T-helper 2 cell (primary cell): ENCODE measurements at places on chromosomes 11 and 22.

DNA sequence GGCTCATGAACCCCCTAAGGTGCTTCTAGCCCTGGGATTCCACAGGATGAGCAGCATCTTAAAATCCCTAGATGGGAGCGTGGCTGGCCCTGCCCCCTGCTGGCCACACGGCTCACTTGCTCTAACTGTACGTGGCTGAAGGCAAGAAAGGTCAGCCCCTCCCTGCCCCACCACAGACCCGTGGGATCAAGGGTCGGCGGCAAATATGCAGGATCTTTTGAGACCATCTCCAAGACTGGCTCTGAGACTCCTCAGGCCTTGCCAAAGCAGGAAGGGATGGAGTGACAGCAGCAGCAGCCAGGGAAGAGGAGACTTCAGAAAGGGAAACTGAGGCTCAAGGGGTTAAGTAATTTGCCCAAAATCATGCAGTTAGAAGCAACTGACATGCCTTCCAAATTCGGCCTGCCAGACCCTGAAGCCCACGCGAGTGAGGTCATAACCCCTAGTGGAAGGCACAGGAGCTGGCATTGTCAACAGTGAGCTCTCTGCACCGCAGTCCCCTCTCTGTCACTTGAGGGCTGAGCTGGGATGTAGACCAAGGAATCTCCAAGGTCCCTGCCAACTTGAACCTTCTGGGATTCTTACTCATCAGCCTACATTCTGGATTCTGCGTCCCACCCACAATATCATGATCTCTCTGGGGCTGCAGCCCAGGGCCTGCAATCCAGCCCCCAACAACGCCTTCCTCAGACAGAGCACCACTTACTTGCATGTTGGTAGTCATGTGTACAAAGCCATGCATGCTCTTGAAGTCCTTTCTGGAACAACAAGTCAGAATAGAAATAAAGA lies 31.4 kb downstream of the CREB3L1 start:
- DNase-seq = peak; percentile 60

DNA sequence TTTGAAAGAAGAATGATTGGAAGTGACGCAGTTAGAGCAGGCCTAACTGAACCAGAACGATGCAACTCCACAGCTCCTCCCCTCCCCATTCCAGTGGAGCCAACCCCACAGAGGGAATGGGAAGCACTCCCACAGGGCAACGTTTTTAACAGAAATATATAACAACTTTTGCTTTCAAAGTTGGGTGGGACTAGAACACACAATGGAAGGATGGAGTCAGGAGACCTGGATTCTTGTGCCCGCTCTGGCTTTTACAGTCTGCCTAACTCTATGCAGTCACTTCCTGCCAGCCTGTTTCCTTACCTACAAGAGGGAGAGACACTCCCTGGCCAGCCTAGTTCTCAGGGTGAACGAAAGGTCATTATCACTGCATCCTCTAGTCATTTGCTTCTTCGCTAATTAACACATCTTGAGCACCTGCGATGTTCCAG lies 75.5 kb downstream of the PACSIN2 start:
- DNase-seq = no peak

DNA sequence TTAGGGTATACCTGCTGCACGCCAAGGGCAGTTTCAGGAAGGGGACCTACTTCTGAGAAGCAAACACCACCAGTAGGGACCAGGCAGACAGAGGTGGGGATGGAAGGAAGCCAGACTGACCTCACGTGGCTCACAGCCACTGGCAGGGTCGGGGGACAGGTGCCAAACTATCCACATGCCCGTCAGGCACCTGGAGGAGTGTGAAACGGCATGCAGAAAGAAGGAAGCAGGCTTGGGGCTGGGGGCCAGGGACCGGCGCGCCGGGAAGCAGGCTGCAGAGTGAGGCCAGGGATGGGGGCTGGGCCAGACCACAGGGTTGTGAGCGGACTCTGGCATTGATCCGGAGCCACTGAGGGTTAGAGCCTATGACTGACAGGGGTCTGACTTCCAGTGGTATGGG lies 47.5 kb downstream of the CDKN1C start:
- no peak for DNase-seq

DNA sequence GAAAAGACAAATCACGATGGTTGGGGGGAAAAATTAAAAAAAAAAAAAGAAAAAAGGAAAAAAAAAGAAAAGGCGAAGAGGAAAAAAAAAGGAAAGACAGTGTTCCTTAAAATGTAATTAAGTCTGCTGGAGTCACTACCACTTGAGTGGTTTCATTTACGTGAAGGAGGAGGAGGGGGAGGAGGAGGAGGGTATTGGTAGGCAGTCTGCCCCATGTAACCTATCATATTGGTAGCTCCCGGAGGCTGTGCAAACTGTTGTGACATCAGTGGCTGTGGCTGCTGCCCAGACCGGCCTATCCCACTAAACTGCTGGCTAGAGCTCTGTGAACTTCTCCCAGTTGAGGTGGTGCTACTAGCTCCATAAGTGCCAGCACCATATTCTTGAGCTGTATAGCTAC lies 17.9 kb downstream of the KDELR3 start:
- no peak for DNase-seq

DNA sequence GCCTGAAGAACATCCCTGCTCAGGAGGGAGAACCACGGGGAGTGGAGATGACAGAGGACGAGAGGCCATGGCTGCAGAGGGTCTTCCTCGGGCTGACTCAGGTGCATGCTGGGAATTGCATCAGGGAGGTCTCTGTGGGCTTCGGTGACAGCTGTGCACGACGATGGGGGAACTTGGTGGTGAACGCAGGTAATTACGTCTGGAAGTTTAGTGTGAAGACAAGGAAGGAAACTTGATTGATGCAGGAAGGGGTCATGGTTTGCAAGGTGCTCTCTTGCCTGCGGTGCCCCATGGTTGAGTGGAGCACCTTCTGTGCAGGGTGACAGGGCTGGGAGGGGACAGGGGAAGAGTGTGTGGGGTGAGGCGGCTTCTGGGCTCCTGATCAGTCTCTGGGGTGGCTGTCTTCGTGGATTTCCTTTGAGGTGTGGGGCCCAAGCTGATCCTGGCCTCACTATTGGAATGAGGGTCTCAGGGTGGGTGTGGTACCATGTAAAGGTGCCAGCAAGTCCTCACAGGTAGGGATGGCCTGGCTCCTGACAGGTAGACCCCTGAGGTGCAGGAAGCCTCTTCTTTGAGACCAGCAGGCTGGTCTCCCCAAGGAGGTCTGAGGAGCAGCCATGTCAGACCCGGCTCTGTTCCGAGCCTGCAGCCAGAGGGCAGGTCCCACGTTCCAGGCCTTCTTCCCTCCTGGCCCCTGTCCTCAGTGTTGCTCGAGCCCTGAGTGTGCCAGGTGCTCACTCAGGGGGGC lies 1020.1 kb downstream of the TBC1D22A start:
- no peak for DNase-seq

- DNase-seq = no peak
Measured at GRCh38 chr11:121293288-121293594, 670 bp downstream of the SC5D start.
